ENCODE measurements at places on chromosomes 7 and 10.

GRCh38 chr7:44072364-44073231 is 7.2 kb upstream of the PGAM2 start:
- DNase-seq: peak; percentile 54

GRCh38 chr10:72744566-72744965 is 52.6 kb downstream of the MCU start:
- DNase-seq: no peak

- no peak for DNase-seq
Measured at GRCh38 chr10:131846240-131847101, 54.3 kb upstream of the PPP2R2D start.

DNA sequence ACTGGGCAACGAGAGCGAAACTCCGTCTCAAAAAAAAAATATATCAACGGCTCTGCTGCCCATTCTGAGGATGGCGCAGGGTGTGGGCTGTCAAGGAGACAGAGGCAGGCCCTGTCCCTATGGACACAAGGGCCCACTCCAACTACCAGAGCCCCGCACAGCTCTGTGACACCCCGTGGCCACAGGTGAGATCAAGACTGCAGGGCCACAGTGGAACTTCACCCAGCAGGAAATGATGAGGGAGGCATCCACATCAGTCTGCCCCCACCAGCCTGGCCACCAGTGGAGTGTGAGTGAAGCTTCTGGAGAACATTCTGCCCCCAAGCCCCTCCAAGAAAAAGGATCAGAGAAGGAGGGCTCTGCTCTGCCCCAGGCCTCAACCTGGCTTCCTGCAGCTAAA is 136.7 kb downstream of the DLG5 start:
- no peak for DNase-seq

GRCh38 chr10:32327364-32327691 is 19.6 kb downstream of the EPC1 start:
- no peak for DNase-seq

- no peak for DNase-seq
Measured at GRCh38 chr7:95304990-95305389, 19.3 kb downstream of the PON1 start.

DNA sequence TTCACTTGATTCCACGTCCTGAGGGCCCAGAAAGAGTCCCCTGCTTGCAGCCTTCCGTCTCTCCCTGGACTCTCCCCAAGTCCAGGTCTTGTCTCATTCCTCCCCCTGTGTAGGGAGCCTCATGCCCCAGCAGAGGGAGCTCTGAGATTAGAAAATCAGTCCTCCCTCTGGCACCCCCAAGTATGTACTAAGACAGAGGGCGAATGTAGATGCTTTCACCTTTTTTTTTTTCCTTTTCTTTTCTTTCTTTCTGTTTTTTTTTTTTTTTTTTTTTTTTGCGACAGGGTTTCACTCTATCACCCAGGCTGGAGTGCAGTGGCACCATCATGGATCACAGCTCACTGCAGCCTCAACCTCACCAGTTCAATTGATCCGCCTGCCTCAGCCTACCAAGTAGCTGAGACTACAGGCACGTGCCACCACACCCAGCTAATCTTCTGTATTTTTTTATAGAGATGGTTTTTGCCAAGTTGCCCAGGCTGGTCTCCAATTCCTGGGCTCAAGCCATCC is 10.3 kb downstream of the SFXN3 start:
- peak; percentile 71 for DNase-seq
